ENCODE measurements at places on chromosomes 4 and X.

DNA sequence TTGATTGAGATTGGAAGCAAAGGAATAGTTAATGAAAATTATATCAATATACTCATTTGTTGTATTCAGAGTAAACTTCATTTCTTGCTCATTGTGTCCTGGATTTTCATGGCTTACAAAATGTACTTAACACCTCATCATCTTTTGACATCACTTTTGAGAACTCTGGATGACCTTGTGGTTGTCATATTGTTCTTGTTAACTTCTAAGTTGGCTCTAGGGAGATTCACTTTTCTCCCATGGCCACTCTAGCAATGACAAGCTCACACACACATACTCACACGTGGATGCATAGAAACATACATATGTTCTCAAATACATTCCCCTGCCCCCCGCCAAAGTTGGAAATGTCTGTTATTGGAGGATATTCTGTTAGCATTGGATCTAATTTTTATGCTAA lies 15.3 kb downstream of the PHEX start:
- DNase-seq = no peak

- peak; percentile 80 for DNase-seq
Observed at GRCh38 chr4:168769416-168769815, 240.6 kb downstream of the CBR4 start.

- DNase-seq = no peak
Observed at GRCh38 chrX:68853665-68854251, 24.9 kb downstream of the EFNB1 start.

DNA sequence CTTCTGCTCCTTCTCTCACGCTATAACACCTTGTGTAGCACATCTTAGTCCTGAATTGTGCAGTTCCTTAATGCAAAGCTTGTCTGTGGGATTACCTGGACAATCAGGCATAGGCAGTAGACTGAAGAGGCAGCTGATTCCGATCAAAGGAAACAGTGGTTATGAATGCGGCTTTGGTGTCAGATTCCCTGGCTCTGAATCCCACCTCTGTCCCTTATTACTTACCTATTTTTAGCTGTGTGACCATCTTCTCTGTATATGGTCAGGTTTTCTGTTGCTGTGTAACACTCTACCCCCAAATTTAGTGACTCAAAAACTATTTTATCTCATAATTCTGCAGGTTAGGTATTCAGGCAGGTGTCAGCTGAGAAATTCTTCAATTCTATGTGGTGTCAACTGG lies 3.2 kb downstream of the ZBTB49 start:
- DNase-seq = no peak

DNA sequence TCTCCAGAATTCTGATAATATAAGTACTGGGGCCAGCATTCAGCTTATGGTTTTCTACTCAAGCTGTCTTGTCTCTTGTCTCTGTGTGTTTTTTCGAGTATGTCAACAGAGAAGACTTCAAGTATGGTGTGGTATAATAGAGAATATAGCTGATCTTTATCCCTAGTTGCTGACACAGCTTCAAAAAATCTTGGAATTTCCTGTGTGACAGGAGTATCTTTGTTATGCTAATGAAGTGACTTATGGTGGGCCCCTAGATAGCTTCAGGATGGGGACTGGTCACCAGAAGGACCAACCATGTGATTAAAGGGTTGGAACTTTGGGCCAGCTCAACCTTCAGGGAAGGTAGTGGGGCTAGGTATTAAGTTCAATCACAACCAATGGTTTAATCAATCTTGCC lies 2.9 kb downstream of the GPRASP3 start:
- DNase-seq = peak; percentile 32

GRCh38 chrX:10062980-10063379 lies 93.8 kb upstream of the CLCN4 start:
- no peak for DNase-seq

DNA sequence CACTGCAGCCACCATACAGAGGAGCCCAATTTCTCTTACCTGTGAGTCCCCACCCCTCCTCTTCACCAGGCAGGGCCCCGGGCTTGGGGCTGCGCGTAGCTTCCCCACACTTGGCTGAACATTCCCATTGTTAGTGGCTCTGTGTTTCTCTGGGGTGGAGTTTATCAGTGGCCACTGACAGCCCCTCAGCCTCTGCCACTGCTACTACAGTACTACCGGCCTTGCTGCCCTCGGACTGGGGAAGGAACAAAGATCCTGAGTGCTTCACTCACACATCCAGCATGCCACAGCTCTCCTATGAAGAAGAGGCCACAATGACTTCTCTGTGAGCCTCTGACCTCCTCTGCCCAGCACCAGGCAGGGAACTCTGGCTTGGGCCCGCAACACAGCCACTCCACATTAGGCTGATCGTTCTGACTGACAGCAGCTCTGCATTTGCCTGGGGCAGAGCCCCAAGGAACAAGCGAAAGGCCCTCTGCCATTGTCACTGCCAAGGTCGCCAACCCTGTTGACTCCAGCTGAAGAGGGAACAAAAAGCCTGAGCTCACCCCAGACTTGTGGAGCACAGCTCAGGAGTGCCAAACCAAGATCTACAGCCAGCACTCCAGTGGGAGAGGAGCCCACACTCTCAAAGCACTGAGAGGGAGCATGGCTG lies 24.0 kb downstream of the ABCB7 start:
- no peak for DNase-seq

DNA sequence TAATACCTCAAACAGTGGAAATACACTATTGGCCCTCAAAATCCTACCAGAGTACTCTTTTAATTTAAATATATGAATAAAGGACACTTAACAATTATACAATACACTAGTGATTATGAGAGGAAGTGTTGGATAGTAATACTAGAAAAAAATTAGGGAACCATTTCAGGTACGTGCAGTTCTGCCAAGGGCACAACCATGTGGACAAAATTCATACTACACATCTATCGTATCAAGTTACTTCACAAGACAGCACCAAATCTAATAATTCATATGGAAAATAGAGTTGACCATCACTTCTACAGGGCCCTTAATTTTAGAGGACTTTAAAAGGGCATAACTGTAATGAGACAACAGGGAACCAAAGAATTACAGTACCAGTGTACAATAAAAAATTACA lies 69.2 kb upstream of the ZCCHC13 start:
- DNase-seq = no peak

GRCh38 chr4:182240161-182241130 lies 2.8 kb upstream of the TENM3 start:
- peak; percentile 82 for DNase-seq

DNA sequence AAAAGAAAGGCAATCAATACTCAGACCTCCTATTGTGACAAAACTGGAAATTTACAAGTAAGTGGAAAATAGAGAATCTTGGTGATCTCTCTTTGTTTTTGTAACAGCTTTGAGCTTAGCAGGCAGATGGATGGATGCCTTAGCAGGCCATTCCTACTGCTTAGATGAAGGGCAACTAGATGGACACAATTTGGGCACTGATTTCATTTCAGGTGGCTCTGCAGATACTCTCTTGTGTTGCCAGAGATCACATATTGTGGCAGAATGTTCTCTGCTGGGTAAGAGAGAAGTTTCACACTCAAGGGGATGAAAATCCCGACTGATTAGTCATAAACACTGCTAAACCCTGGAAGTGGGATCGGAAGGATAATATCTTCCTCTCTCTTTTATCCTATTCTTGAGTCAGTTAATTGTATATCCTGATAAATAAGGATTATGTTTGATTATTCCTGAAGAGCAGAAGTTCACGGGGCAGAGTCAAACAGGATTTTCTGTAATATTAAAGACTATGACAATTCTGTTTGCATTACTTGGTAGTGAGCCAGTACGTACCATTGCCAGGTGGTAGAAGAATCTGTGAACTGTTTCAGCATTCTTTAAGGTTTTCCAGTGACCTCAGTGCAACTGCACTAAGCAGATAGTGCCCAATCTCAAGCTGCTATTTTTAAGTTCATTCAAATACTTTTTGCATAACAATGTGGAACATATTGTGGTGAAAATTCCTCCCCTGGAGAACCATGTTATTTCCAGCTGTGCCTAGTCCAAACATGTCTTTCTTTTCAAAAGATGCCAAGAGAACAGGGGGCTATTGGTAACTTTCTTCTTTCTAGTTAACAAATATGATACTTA lies 974.3 kb downstream of the FSTL5 start:
- DNase-seq = peak; percentile 19

- no peak for DNase-seq
Observed at GRCh38 chr4:132498215-132498614, 650.9 kb upstream of the PCDH10 start.

DNA sequence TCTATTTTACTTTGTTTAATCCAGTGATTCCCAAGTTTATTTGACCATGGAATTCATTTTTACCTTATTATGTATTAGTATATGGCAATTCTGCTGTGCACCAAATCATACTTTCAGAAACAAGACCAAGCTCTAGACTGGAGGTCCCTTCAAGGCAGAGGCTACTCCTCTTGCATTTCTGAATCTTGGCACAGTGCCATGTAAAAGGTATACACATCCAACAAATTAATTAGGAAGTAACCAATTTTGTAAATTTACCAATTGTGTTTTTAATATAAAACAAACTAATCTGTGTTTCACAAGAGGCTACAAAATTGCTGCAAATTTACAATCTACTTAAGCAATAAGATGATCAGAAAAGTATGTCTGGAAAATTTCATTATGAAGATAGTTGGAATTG lies 712.2 kb upstream of the HS3ST1 start:
- DNase-seq = no peak

- DNase-seq = no peak
Observed at GRCh38 chr4:27315625-27316024, 455.0 kb downstream of the STIM2 start.

DNA sequence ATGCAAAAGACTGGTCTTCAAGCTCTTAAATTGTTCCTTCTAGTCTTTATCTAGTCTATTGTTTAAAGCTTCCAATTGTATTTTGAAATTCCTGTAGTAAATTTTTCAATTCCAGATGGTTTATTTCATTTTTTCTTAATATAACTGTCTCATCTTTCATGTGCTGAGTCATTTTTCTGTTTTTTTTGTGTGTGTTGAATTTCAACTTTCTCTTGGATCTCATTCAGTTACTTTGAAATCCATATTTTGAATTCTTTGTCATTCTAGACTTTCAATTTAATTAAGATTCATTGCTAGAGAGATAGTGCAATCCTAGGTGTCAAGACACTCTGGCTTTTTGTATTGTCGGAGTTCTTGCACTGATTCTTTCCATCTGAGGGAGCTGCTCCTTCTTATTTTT lies 128.0 kb upstream of the PRKG2 start:
- DNase-seq = no peak

GRCh38 chrX:13014111-13015096 lies 30.0 kb downstream of the FAM9C start:
- peak; percentile 32 for DNase-seq

DNA sequence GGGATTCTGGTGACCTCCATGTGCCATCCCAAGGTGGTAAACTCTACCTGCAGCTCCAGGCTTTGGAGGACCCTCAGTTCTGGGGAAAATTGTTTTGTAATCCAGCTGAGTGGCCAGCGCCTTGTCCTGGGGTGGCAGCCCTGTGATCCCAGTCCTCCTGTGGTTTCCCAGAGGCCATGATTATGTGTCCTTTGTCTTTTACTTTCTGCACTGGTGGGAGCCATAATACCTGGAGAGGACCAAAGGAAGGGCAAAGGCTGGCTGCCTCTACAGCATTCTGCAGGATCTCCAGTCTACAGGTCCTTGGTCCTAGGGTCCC lies 64.0 kb downstream of the NBDY start:
- no peak for DNase-seq

- peak; percentile 7 for DNase-seq
Observed at GRCh38 chr4:121428721-121429120, 47.9 kb upstream of the QRFPR start.

DNA sequence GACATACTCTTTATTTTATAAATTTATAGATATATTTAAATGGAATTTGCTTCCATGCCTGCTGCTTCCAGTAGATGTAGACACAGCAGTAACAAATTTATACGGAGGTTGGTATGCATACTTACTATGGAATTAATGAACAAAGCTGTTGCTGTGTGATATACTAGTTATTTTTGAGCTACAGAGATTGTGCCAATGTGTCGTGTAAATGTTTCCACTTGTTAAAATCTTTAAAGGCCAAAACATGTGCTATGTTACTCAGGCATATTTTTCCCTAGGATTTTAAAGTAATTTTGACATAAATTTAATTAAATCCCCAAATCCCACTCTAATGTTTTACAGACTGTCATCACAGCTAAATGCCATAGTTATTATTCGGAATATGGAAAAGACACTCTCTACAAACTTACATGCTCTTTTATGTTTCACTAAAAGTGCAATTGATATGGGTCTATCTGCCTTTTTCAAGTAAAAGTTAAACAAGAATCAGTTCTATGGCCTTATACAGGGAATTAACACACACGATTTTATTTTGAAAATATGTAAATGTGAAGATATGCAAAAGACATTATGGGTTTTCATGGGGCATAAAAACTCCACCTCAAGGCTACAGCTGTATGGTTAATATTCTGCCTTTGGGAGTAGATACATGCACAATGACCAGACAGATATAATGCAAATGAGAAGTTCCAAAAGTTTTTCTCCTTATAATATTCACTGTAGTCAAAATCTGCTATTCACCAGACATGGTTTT lies 256.8 kb downstream of the FSTL5 start:
- DNase-seq = no peak

- no peak for DNase-seq
Observed at GRCh38 chrX:110321670-110322069, 3.8 kb upstream of the AMMECR1 start.

GRCh38 chr4:17164666-17165065 lies 266.2 kb upstream of the LDB2 start:
- DNase-seq = peak; percentile 72

- peak; percentile 25 for DNase-seq
Observed at GRCh38 chrX:138745196-138745595, 33.7 kb upstream of the FGF13 start.

GRCh38 chrX:10239611-10240064 lies 82.9 kb downstream of the CLCN4 start:
- DNase-seq = peak; percentile 85

GRCh38 chr4:101439926-101440325 lies 92.6 kb upstream of the PPP3CA start:
- no peak for DNase-seq

GRCh38 chr4:146513548-146513947 lies 8.2 kb downstream of the SLC10A7 start:
- DNase-seq = no peak

DNA sequence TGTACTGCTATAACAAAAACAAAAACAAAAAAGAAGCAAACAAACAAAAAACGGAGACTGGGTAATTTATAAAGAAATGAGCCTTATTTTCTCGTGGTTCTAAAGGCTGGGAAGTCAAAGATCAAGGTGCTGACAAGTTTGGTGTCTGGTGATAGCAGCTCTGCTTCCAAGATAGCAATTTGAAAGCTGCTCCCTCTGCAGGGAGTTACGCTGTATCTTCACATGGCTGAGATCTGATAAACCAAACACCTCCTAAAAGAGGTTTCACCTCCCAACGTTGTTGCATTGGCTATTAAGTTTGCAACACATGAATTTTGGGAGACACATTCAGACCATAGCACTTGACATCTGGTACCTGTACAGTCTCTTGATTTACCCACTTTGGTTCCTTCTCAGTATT lies 854.2 kb downstream of the CENPC start:
- no peak for DNase-seq

- no peak for DNase-seq
Observed at GRCh38 chr4:72442715-72443114, 126.3 kb downstream of the ADAMTS3 start.

- DNase-seq = no peak
Observed at GRCh38 chr4:80073473-80074008, 512 bp upstream of the ANTXR2 start.
